ENCODE measurements at places on chromosomes 16 and 17. TPM values are rescaled to one million over a fixed set of nuclear protein-coding genes. Genes with fewer than 3 reads are reported as not detected.

The MAP2K6 gene
- total RNA-seq = 6.7 TPM

The CES3 gene
- not detected for total RNA-seq

The CRHR1 gene
- not detected for total RNA-seq

The OTOP2 gene
- not detected for total RNA-seq

DNA sequence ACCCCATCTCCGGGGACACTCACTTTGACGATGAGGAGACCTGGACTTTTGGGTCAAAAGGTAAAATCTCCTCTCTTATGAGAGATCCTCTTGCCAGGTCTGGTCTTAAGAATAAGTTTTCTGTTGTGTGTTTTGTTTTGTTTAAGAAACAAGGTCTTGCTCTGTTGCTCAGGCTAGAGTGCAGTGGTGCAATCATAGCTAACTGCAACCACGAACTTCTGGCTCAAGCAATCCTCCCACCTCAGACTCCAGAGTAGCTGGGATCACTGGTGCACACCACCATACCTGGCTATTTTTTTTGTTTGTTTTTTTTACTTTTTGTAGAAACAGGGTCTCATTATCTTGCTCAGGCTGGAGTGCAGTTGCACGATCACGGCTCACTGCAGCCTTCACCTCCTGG is 4.1 kb downstream of the MMP25 start:
- no peak overlapping the region for H3K27ac ChIP-seq
- peaks cover 13% of the 10 kb centered on the region for H3K4me1 ChIP-seq
- peaks cover 26% of the 10 kb centered on the region for H3K27me3 ChIP-seq
- no peaks in the 10 kb centered on the region for H3K36me3 ChIP-seq
- no peak overlapping the region for H3K4me3 ChIP-seq
- no peak for DNase-seq

- no peak for DNase-seq
- peaks cover 14% of the 10 kb centered on the region for H3K36me3 ChIP-seq
- H3K4me1 ChIP-seq = peaks cover 17% of the 10 kb centered on the region
Observed at GRCh38 chr17:7587420-7588151, 2.3 kb downstream of the SOX15 start.

DNA sequence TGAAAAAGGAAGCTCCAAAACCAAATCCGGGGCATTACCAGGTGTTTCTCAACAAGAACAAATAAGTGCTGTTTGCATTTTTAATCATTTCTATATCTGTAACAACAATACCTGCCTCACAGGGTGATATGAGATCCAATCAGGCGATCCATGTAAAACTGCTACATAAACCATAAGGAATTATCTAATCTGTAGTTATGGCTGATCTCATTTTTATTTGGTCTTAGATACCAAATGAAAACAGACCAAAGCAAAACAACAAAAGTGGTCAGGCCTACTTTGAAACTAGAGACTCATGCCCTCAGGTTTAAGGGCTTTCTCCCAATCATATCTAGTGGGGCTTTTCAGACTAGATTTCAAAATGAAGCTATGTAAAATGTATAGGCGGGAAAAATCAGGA is 28.3 kb downstream of the XPO6 start:
- no peaks in the 10 kb centered on the region for H3K36me3 ChIP-seq
- H3K4me1 ChIP-seq = peaks cover 5% of the 10 kb centered on the region
- H3K27me3 ChIP-seq = no peaks in the 10 kb centered on the region
- H3K4me3 ChIP-seq = no peak overlapping the region
- H3K27ac ChIP-seq = no peak overlapping the region

GRCh38 chr16:86708431-86708830 is 130.1 kb downstream of the FOXL1 start:
- DNase-seq = no peak
- H3K4me1 ChIP-seq = no peaks in the 10 kb centered on the region
- no peaks in the 10 kb centered on the region for H3K27me3 ChIP-seq
- no peak overlapping the region for H3K4me3 ChIP-seq
- no peaks in the 10 kb centered on the region for H3K36me3 ChIP-seq

GRCh38 chr17:81315885-81316391 is 20.8 kb upstream of the SLC38A10 start:
- H3K27ac ChIP-seq = no peak overlapping the region
- no peak overlapping the region for H3K4me3 ChIP-seq
- no peaks in the 10 kb centered on the region for H3K27me3 ChIP-seq
- no peaks in the 10 kb centered on the region for H3K36me3 ChIP-seq
- H3K4me1 ChIP-seq = no peaks in the 10 kb centered on the region

GRCh38 chr17:56597495-56597990 is 4.0 kb downstream of the NOG start:
- no peak for DNase-seq
- peaks cover 40% of the 10 kb centered on the region for H3K4me1 ChIP-seq
- no peaks in the 10 kb centered on the region for H3K36me3 ChIP-seq
- peak overlapping the region; percentile 46 for H3K4me3 ChIP-seq
- H3K27ac ChIP-seq = no peak overlapping the region
- no peaks in the 10 kb centered on the region for H3K27me3 ChIP-seq

- no peaks in the 10 kb centered on the region for H3K36me3 ChIP-seq
- DNase-seq = no peak
- H3K4me1 ChIP-seq = no peaks in the 10 kb centered on the region
- H3K4me3 ChIP-seq = no peak overlapping the region
Observed at GRCh38 chr16:86834451-86835035, 256.2 kb downstream of the FOXL1 start.

DNA sequence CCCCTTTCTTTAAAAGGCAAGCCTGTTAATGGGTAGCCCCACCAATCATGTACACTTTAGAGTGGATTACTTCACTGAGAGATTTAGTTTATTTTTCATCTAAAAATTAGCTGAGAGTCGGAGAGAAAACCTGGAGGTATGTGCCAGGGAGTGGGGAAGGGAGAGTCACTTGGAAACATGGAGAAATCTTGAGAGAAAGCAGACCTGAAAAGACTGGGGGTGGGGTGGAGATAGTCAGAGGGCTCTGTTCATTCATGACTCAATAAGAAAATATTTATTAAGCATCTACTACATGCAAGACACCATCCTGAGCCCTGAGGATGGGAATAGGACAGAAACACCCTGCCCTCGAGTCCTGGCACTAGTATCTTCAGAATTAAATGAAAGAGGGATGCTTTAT is 27.4 kb upstream of the RCVRN start:
- no peaks in the 10 kb centered on the region for H3K4me1 ChIP-seq
- DNase-seq = no peak
- no peaks in the 10 kb centered on the region for H3K27me3 ChIP-seq
- H3K4me3 ChIP-seq = no peak overlapping the region
- no peak overlapping the region for H3K27ac ChIP-seq
- H3K36me3 ChIP-seq = no peaks in the 10 kb centered on the region

- H3K4me1 ChIP-seq = peaks cover 13% of the 10 kb centered on the region
- no peak for DNase-seq
- no peak overlapping the region for H3K27ac ChIP-seq
- H3K36me3 ChIP-seq = no peaks in the 10 kb centered on the region
Observed at GRCh38 chr16:73792199-73793020, 504.2 kb upstream of the PSMD7 start.

GRCh38 chr16:55045329-55045728 is 114.7 kb downstream of the IRX5 start:
- H3K4me1 ChIP-seq = no peaks in the 10 kb centered on the region
- DNase-seq = no peak
- H3K27me3 ChIP-seq = no peaks in the 10 kb centered on the region
- H3K27ac ChIP-seq = no peak overlapping the region
- no peak overlapping the region for H3K4me3 ChIP-seq

DNA sequence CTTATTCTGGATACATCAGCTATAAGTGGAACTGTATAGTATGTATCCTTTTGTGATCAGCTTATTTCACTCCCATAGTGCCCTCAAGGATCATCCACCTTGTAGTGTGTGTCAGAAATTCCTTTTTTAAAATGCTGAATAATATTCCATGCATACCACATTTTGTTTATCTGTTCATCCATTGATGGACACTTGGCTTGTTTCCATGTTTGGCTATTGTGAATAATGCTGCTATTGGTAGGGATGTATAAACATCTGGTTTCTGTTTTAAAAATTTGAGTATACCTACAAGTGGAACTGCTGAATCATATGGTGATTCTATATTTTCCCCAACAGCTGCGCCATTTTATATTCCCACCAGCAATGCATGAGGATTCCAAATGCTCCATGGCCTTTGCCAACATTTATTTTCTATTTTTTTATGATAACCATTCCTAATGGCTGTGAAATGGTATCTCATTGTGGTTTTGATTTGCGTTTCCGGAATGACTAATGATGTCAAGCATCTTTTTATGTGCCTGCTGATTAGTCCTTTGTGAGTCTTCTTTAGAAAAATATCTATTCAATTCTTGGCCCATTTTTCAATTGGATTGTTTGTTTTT is 11.6 kb downstream of the RCVRN start:
- no peak for DNase-seq
- H3K36me3 ChIP-seq = no peaks in the 10 kb centered on the region
- H3K27me3 ChIP-seq = no peaks in the 10 kb centered on the region
- no peak overlapping the region for H3K4me3 ChIP-seq

- no peaks in the 10 kb centered on the region for H3K27me3 ChIP-seq
- no peak for DNase-seq
Observed at GRCh38 chr17:78803186-78803845, 21.2 kb upstream of the CYTH1 start.

DNA sequence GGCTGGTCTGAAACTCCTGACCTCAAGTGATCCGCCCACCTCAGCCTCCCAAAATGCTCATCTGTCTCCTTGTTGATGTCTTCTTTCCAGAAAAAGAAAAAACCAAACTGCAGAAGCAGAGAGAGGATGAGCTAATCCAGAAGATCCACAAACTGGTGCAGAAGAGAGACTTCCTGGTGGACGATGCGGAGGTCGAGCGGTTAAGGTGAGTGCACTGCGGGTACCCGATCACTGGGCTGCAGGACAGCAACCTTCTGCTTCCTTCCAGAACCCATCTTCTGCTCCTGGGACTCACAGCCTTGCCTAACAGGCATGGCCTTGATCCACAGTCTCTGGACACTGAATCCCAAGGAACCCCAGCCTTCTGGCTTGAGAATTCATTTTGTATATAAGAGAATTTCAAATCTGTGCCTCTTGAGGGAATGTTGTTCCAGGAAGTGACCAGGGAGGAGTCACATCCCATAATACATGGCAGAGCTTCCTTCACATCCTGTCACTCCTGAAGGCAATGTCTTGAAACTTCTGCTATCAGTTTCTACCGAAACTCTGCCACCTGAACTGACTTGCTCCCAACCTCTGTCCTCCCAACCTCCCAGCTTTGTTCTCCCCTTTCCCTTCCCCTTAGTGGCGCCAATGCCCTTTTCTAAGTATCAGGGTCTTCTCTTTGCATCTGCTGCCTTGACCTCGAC is 61.7 kb downstream of the MARF1 start:
- peaks cover 52% of the 10 kb centered on the region for H3K36me3 ChIP-seq
- H3K27ac ChIP-seq = no peak overlapping the region
- H3K4me1 ChIP-seq = no peaks in the 10 kb centered on the region
- H3K27me3 ChIP-seq = no peaks in the 10 kb centered on the region
- no peak overlapping the region for H3K4me3 ChIP-seq
- no peak for DNase-seq

DNA sequence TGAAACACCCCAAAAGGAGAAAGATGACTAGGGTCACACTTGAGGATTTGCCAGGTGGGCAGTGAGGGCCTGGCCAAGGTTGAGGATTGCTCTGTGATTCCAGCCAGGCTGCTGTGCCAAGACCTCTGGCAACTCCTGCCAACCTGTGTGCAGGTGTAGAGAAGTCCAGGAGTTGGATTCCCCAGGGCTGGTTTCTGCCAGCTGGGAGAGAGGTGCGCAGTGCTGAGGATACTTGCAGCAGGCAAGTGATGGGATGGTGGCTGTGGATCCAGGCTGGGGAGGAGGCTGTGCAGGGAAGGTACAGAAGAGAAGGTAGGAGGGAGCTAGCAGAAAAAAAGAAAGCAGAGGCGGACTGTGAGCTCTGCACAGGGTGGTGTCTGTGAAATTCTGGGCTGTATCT is 6.6 kb downstream of the RIPOR1 start:
- no peak overlapping the region for H3K27ac ChIP-seq
- no peaks in the 10 kb centered on the region for H3K27me3 ChIP-seq
- DNase-seq = no peak
- peaks cover 7% of the 10 kb centered on the region for H3K36me3 ChIP-seq

- H3K4me1 ChIP-seq = peaks cover 67% of the 10 kb centered on the region
- peak overlapping the region; percentile 96 for H3K27ac ChIP-seq
- no peak overlapping the region for H3K4me3 ChIP-seq
- no peak for DNase-seq
- H3K27me3 ChIP-seq = no peaks in the 10 kb centered on the region
Observed at GRCh38 chr17:47270946-47271705, 17.5 kb downstream of the ITGB3 start.

Data from ascending aorta (tissue), 2 donors.